ENCODE measurements at places on chromosomes 1 and 21.

DNA sequence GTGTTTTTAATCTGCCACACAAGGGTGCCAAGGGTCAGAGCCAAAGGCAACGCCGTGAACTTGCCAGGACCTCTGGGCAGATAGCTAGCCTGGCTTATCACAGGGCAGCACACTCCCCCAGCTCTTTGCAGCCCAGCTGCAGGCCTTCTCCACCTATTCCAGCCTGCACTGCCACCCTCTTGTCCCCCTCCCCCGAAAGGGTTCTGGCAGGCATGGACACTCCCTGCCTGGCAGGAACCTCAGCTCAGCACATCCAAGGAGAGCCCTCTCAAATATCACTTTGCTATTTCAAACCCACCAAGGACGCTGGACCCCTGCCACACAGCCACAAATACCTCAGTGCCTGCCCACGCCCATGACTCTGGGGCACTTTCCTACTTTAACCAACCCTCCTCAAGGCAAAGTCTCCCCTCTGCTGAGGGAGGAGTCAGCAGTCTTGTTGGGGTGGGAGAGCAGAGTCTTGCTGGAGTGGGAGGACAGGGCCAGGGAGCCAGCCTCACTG, 9.1 kb downstream of the SSBP3 start:
- DNase-seq, result no peak

DNA sequence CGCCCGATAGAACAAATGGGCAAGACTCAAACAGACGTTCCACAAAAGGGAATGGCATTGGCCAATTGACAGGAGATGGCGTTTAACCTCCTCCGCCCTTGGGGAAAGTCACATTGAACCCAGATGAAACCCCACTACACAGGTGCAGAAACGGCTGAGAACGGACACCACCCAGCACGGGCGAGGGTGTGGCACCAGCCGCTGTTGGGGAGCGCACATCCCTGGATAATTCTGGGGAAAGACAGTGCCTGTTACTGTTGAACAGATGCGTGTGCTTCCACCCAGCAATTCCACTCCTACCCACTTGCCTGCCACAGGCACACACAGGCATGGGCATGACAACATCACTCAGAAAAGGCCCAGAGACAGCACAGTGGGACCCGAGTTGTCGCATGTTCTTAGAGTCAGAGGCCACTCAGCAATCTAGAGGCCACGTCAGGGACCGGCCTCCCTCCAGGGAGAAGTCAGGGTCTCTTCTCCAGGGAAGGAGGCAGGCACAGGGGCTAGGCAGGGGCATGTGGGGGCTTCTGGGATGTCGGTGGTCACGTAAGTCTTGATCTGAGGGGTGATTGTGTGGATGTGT, 15.2 kb downstream of the PRXL2B start:
- DNase-seq, result no peak

- no peak for DNase-seq
These were observed 8.9 kb upstream of the IL10RB start for GRCh38 chr21:33257094-33257803.

DNA sequence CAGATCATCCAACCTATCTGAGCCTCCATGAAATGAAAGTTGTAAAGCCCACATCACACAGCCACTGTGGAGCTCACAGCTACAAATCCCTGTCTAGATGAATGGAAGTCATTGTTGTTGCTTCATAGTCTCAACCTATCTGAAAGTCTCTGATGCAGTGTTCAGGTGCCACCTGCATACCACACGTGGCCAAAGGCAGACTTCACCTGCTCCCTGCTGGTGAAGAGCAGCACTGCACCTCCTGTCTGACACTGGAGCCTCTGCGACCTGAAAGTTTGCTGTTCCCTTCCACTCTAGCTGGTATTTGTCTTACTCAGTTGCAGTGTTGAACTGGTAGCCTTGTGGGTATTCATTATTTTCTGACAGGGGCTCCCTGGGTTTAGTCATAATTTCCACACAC, 18.4 kb downstream of the LORICRIN start:
- peak; percentile 38 for DNase-seq

DNA sequence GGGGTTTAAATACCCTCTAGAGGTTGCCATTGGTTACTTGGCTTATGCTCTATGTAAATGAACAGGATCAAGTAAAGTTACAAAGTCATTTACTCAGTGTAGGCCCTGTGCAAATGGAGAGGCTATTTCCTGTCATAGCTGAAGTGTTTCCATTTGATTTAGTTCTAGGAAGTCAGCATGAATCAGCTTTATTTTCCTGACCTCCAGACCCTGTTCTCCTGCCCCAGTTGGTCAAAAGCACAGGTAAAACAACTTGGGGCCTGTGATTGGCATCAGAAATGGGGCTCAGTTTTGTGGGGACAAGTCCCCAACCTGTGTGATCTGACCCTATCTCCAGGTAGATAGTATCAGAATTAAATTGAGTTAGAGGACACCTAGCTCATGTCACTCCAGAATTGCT, 239.9 kb downstream of the HHAT start:
- DNase-seq, result no peak

DNA sequence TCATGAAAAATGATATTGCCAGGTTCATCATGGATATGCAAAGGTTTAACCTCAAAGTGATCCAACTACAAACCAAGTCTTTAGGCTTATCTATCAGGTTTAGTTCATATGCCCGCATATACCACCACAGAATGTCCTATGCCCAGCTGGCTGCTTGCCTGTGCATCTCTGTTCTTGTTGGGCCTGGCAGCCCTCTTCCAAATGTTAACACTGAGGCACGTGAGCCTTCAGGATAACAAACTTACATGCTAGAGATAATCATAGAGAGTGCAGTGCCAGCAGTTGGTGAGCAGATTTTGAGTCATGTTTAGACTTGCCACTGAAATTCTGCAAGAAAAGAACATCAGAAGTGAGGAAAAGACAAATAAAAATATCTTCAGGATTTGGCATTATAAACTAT, 607.9 kb upstream of the TMPRSS15 start:
- no peak for DNase-seq

GRCh38 chr1:88169139-88169538, 514.9 kb upstream of the PKN2 start:
- no peak for DNase-seq

GRCh38 chr1:40983286-40983685, 3.8 kb downstream of the CTPS1 start:
- DNase-seq, result no peak

GRCh38 chr1:46528297-46528955, 23.0 kb downstream of the KNCN start:
- DNase-seq, result no peak

DNA sequence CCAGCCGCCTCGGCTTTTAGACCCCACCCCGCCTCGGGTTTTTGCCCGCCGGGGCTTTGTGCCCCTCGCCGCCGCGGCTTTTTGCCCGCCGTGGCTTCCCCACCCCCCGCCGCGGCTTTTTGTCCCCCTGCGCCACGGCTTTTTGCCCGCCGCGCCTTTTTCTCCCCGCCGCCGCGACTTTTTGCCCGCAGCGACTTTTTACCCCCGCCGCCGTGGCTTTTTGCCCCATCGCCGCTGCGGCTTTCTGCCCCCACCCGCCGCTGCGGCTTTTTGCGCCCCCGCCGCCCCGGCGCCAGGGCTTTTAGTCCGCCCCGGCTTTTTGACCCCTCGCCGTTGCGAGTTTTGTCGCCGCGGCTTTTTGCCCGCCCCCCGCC, 474.4 kb downstream of the FAM72C start:
- no peak for DNase-seq

- peak; percentile 44 for DNase-seq
These were observed 184.8 kb upstream of the COA6 start for GRCh38 chr1:234188454-234188792.

DNA sequence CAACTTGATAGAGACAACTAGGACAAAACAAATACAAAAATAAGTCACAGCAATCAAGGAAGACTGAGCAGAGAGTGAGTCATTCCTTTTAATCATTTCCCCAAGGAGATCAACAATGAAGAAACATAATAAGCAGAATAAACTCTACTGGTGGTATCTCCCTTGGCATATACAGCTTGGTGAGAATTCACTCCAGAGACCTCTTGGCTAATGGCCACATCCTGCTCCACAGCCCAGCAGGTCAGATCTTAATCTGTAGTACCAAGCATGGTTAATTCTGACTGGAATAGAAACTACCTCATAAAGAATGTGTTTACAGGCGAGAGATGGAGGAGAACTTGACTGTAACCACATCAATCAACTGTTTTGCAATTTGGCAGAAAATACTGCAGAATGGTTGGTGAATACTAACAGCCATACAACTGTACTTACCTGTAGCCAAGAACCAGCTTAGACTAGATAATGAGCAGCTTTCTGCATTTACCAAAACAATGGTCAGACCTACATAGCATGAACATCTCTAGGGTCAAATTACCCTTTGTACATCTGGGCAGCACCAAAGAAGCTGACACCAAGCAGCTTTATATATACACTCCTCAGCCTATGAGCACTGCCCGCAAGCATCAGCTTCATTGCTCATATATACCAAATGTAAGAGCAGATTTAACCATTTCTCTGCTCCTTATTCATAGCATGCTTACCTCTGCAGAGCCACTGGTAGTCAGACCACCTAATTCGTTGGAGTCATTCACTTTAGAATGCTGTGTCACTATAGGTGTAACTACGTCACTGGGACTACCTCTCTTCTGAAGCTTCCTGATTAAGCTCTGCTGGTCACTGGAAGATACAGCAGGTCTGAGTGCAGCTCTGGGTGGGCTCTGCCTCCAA, 51.0 kb downstream of the KIAA0319L start:
- DNase-seq, result no peak

DNA sequence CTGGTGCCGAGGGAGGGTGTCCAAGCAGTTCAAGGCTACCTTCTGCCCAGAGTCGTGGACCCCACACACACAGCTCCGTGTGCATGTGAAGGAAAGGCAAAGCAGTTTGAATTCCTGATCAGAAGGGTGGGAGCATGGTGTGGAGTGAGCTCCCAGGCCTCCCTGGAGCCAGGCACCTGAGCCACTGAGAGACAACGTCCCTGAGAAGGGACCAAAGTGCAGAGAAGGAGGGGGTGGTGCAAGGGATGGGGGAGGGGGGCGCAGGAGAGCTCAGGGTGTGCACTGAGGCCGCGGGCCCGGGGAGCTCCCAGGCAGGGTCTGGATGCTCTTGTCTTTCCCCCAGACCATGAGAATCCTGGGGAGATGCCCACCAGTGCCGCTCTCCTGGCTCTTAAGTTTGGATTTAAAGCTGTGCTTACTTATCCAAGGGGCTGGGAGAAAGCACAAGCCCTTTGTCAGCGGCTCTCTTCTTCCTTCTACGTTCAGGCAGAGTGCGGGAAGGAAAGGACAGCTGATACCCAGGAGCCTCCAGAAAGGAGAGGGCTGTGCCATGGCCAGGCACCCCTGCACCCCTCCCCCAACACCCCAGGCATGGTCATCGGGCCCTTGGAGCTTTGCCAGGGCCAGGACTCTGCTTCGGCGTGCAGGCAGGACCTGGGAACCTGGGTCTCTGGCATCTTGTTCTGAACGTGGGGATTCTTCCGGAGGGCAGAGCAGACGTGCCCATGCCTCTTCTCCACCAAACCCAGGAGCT, 24.1 kb downstream of the ACTA1 start:
- no peak for DNase-seq

DNA sequence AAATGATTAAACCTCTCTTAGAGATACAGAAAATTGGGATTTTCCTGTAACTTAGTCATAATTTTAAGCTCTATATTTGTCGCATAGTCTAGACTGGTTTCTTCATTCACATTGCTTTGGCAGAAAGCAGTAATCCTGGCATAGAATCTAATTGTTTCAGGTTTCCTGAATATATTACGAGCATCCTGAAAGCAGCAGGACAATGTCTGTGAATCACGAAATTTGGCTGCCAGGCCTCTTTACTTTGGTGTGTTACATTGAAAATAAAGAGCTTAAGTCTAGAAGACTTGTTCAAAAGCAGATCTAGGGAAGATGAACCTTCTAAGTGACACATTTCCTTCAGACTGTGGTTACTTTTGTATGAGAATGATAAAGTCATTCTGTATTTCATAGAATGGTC, 72.2 kb downstream of the TDRD5 start:
- no peak for DNase-seq

DNA sequence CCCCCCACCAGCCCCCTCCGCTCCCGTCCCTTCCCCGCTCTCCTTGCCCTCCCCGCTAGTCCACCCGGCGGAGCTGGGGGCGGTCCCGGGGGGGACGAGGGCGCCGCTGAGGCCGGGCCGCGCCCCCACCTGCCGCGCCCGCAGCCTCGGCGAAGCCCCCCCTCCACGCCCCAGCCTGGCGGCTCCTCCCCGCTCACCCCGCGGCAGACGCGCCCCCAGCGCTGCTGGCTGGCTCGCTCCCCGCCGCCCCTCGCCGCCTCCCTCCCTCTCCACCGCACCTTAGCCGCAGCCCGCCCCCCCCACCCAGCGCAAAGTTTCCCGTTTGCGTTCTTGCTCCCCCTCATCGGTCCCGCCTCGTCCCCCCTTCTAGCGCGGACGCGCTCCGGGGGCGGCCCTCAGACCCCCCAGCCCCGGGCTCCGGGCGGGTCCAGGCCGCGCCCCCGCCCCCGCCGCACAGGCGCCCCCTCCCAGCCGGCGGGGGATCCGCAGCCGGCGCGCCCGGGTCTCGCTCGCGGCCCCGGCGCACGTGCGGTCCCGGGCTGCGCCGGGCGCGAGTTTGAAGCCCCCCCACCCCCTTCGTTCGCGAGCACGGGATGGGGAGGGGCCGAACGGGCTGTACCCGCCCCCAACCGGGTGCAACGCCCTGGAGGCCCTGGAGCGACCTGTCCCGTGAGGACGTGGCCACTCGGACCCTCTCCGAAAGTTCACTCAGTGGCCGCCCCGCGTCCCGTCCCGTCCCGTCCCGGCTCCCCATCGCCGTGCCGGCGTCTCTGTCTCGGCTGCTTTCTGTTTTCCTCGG, 623 bp downstream of the PTPRF start:
- DNase-seq, result no peak

DNA sequence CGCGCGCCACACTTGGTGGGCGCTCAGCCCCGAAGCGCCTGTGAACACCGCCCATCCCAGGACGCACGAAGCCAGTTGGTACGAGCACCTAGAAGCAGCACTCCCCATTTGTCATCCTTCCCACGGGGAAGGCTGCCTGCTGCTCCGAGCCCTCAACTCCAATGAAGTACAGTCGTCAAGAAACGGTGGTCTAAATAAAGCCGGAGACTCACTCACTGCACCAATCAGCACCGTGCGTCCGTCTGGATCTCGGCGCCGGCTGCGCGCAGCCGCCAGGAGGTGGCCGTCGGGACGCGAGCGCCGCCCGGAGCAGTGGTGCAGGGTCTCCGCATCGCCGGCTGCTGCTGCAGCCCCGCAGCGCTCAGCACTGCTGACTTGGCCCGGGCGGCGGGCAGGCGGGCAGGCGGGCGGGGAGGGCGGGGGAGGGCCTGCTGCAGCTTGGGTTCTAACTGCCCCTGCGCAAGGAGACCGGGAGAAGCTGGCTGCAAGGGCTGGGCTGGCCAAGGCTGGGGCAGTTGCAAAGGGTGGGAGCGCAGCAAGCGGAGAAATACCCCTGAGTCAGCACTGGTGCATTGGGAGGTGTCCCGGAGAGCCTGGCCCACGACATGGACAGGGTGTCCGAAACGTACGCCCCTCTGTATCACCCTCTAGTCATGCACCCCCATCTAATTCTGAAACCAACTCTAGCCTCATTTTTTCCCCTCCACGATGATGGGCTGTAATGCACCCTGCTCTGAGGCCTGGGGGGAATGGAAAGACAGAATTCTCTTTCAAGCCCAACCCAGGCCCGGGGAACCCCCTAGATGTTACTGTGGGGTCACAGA, 35.8 kb upstream of the H6PD start:
- no peak for DNase-seq

- DNase-seq, result no peak
These were observed 235.4 kb upstream of the SNX7 start for GRCh38 chr1:98426092-98426491.
